Uterus (tissue), 4 donors: ENCODE measurements at places on chromosomes 3 and 15. TPM values are rescaled to one million over a fixed set of nuclear protein-coding genes. Genes with fewer than 3 reads are reported as not detected.

DNA sequence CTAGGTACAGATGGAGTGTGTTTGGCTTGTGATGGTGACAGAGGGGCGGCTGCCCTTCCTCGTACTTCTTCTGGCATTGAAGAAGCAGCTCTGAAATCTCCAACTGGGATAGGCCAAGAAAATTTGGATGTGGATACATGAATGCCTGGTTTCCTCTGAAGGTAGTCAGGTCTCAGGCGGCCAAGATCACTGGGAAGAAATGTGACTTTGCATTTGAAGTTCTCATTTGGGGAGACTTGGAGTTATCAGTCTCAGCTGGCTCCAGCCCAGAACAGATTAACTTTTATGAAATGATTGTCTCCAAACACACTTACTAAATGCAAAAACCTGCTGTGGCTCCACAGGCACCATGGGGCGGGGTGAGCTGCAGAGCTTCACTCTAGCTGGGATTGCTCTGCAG is 215.9 kb downstream of the THSD4 start:
- DNase-seq = no peak

Gene SERPINI2
- total RNA-seq = not detected

- DNase-seq = no peak
These were observed 405.1 kb downstream of the TUSC7 start for GRCh38 chr3:117114517-117115265.

DNA sequence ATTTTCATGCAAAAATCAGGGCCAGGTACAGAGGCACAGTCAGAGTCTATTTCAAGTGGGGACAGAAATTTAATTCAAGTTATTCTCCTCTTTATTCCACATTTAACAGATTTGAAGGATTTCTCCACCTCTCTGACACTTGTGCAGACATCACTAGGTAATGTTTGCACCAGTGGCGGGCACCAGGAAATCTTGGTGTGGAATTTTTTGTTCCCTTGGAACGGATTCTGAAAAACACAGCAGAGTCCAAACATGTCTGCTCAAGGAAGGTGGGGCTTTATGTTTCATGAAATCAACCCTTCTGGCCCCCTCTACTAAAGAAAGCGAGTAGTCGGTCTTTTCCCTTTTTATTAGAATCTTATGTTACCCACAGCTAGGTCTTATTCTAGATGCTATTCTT is 271.2 kb upstream of the MDFIC2 start:
- no peak for DNase-seq

GRCh38 chr15:89576417-89576773 is 1.1 kb downstream of the TICRR start:
- no peak for DNase-seq
